Activated CD4-positive, CD25-positive, alpha-beta regulatory T cell treated with anti-CD3 and anti-CD28 coated beads, Interleukin-2, amount 50 U/mL, for 24 hours (primary cell): ENCODE measurements at places on chromosomes 1 and 21.

- ATAC-seq, result no peak
These were observed 61.5 kb downstream of the SIPA1L2 start for GRCh38 chr1:232568331-232568852.

GRCh38 chr1:156858959-156859522, at the start of gene INSRR:
Gene INSRR (minus strand): TSS chr1:156859117. CDS start chr1:156858621, 496 bp downstream.
- no peak for ATAC-seq

DNA sequence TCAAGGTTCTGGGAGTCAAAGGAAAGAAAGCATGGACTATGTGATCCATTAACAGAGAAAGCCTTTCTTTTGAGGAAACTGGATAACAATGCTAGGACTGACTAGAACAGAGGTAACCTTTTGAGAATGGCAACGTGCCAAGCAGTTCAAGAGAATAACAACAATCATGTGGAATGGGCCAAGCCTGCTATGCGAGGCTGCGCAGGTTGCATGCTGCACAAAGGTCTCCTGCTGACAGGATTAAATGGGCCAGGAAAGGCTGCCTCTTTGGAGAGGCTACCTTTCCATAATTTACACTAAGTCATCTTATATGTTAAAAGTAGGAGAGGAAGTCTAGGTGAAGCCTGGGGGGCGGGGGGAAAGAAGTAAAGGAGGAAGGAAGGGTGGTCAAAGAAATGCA, 5.8 kb downstream of the PCNX2 start:
- no peak for ATAC-seq

DNA sequence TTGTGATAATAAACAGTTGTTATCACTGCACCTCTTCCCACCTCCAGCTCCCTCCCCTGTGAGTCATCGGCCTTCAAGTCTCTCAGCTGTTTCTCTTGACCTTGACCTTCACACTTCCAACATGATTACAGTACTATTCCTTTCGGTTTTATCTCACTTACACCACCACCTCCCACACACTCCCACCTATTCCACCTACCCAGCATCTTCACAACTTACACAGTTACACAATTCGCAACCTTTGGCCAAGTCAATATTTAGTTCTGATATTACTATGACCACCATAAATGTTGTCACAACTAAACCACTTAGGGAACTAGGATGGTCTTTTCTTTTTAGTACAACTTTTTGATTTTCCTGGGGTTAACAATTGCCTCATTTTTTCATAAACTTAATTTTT, 60.2 kb downstream of the RIPK4 start:
- no peak for ATAC-seq

DNA sequence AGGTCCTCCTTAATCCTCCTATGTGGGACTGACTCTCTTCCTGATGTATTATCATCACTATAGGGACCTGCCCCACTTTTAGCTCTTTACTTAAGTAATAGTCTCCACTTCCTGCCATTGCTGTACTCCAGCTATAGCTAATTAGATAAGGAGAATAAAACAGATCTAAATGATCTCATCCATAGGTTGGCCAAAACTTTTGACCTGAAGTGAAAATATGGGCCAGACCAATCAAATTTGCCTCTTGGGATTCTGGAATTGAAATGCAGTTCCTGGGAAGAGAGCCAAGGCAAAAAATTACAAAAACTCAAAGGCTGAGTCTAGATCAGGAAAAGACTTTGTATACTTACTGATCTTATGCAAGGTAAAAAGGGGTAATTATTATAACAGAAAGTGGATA, 36.1 kb upstream of the PDE4B start:
- no peak for ATAC-seq

DNA sequence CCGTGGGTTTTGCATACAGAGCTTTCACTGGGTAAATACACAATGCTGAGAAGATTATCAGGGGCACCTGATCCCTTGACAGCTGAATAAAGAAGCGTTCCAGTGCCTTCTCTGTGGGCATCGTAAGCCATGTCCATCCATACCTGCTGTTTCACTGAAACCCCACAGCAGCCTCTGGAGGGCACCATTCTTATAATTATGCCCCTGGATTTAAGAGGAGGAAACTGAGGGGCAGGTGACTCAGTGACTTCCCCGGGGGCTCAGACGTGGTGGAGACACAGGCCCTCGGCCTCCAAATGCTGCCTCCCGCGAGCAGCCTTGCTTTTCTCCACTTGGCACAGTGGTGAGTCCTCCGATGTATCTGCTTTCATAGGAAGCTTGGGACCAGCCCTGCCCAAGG, 56.7 kb downstream of the B3GALT5 start:
- ATAC-seq, result no peak

DNA sequence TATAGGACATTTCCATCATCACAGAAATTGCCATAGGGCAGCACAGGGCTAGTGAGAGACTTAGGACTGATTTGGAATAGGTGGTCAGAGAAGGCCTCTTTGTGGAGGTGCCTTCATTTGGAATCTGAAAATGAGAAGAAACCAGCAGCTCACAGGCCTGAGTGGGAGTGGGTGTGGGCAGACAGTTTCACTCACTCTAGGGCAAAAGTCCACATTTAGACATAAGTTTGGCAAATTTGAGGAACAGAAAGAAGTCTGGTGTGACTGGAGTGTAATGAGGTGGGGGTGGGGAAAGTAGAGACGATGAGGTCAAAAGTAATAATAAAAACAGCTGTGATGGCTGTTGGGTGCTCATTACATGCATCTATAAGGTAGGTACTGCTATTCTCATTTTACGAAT, 22.4 kb upstream of the BCAR3 start:
- ATAC-seq, result peak; percentile 39

- ATAC-seq, result no peak
These were observed 897 bp downstream of the CYYR1 start for GRCh38 chr21:26572076-26572701.

DNA sequence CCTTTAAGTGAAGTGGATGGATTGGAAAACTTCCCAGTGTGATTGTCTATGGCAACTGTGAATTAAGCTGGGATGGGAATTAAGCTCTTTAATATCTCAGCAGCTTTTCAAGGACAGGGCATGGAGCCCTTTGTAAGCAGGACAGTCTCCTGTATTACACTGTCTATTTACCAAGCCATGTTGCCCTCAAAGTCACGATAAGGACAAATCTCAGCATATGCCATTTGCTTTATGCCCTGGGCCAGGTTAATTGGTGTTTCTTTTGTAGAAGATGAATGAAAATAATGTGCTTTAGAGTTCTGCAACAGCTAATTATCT, 17.6 kb downstream of the UTP25 start:
- ATAC-seq, result no peak

- no peak for ATAC-seq
These were observed 1.8 kb downstream of the VASH2 start for GRCh38 chr1:212951947-212952640.

DNA sequence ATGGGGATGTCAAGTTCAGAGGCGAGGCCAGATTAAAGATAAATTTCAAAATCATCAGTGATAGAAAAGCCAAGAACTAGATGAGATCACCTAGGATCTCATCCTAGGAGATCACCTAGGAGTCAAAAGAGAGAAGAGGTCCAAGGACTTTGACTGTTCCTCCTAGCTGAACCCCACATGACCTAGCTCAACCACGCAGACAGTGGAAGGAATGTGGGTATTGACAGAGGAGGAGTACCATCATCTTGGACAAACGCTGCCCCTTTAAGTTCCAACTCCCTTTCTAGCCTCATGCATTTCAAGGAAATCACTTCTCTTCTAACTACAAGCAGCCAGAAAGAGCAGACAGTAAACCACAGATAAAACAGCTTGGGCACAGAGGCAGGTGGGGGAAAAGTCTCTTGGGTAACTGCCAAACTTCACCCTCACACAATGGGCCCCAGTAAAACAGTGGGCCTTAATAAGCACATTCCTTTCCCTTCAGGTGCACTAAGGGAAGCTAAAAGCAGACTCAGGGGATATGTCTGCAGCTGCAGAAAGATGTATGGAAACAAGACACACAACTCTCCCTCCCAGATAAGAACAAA, 12.5 kb upstream of the FAM76A start:
- no peak for ATAC-seq

DNA sequence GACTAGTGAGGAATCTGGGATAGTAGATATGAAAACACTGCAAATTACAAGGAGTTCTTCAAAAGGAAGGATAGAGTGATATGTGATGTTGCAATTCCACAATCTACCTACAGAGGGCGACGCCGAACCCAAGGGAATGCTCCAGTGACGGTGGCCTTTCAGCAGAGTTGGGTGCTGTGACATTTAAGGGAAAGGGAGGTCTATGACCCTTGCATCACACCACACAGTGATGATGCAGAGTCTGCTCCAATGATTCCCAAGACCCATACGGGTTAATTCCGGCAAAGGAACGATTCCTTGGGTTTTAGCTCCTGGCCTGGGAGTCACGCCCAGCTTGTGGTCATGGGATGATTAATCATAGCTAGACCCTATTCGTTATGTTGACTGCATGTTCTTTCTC, 123.0 kb upstream of the IGSF21 start:
- no peak for ATAC-seq

DNA sequence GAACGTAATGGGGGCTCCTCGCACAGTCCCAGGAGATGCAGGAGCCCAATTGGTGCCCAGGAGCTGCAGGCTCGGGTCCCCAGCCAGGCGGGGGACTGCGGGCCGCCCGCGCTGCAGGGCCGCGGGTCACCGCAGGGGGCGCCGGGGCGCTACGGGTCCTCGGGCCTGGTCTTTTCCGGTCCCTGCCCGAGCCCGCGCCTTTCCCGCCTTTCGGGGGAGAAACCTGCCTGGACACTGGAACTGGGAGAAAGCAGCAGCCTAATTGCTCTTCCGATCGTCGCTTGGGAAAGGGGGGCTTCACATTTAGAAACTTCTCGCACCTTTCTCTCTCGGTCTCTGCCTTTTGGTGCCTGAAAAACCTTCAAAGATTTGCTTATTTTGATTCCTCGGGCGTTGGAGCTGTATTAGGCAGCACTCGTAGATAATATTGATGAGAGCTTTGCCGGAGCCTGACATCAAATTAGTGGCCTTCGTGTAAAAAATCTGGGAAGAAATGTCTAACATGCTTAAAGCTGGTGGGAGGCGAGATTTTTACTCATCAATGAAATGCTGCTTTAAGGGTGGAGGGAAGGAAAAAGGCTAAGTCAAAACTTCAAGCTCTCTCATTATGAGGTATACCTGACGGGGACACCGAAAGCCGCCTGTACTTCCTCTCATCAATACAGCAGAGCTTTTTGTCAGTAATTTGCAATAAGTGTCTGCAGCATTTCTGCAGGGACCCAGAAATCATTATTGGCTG, 12.6 kb upstream of the BARHL2 start:
- no peak for ATAC-seq

DNA sequence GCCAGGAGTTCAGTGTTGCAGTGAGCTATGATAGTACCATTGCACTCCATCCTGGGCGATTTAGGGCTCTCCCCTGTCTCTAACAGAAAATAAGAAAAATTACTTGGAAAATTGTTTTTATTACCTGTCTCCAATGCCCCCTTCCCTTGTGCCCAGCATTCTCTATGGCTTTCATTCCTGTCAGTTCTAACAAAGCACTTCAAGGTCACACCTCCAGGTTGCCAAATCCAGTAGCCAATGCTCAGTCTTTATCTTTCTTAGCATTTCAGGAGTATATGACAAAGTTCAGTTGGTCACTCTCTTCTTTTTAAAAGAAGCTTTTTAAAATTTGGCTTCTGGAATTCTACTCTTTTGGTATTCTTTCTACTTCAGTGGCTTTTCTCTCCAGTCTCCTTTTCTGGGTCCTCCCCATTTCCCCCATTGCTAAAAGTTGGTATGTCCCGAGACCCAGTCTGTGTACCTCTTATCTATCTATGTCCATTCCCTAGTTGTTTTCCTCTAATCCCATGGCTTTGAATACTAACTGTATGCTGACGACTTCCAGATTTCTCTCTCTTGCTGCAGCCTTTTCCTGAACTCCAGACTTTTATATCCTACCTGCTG, 69.9 kb downstream of the LAMC1 start:
- ATAC-seq, result no peak

DNA sequence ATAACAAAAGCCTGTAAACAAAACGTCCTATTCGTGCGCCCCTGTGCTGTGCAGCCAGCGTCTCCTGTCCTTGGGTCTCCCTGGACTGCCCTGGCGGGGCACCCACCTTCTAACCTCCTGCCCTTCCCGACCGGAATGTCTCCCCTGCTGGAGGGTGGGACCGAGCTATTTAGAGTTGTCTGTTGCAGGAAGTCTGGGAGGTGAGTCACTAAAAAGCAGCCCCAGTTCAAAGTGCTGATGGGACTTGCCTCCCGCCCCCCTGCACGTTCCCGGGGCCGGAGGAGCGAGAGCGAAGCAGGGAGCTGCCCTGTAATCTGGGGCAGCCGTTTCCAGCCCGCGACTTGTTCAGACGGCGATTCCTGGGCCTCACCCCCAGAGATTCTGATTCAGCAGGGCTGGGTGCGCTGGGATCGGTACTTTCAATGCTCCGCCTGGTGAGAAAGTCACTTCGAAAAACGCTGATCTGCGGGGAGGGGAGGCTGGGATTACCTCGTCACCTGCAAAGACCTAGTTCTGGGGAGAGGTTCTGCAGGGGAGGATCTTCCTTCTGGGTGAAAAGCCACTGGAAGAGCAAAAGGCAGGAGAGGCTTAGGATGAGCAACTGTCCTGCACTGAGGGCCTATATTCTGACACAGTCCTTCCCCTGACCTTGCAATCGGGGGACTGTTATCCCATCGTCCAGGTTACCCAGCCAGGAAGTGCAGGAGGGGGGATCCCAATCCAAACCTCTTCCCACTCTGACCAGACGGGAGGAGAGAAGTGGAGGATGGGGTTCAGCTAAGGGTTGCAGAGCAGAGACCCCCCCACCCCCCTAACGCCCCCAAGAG, 1.2 kb upstream of the DHRS3 start:
- ATAC-seq, result peak; percentile 36
